ENCODE measurements at places on chromosomes 2 and 18. TPM values are rescaled to one million over a fixed set of nuclear protein-coding genes. Genes with fewer than 3 reads are reported as not detected.
A peak's percentile ranks its signal among the peaks of the same experiment; 100 is the strongest.

DNA sequence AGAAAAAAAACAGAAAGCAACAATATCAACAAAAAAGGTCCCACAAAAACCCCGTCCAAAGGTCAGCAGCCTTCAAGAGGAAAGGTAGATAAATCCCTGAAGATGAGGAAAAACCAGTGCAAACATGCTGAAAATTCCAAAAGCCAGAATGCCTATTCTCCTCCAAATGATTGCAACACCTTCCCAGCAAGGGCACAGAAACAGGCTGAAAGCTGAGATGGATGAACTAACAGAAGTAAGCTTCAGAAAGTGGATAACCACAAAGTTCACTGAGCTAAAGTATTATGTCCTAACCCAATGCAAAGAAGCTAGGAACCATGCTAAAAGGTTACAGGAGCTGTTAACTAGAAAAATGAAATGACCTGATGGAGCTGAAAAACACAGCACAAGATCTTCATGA is 226.4 kb upstream of the DSEL start:
- no peak for DNase-seq

TTC31 gene
- total RNA-seq, result 32.4 TPM

DNA sequence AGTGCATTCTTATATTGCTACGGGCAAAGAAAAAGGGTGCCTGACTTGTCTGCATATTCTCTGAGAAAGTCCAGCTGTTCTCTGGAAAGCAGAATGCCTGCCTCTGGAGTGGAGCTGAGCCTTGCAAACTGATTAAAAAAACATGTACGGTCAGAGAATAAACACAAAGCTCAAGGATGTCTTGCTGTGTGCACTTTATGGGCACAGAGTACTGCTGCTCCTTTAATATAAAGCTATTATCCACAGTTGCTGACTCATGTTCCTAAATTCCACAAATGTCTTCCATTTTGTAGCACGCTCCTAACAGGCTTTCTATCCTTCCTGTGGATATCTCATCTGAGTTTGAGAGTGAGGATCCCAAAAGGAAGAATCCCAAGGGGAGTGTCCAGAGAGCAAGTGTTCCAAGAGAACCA is 229.0 kb downstream of the MREG start:
- DNase-seq, result no peak

DNA sequence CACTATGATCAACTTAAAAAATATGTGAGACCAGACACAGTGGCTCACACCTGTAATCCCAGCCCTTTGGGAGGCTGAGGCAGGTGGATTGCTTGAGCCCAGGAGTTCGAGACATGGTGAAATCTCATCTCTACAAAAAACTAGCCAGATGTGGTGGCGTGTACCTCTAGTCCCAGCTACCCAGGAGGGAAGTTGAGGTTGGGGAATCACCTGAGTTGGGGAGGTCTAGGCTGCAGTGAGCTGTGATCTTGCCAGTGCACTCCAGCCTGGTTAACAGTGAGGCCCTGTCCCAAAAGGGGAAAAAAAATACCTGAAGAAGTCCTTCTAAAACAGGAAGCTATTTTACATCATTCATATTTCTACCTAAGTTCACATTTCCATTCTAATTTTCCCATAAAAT is 144.0 kb downstream of the EML6 start:
- DNase-seq, result no peak

- no peak for DNase-seq
Measured at GRCh38 chr18:4078246-4078645, 376.9 kb downstream of the DLGAP1 start.

DNA sequence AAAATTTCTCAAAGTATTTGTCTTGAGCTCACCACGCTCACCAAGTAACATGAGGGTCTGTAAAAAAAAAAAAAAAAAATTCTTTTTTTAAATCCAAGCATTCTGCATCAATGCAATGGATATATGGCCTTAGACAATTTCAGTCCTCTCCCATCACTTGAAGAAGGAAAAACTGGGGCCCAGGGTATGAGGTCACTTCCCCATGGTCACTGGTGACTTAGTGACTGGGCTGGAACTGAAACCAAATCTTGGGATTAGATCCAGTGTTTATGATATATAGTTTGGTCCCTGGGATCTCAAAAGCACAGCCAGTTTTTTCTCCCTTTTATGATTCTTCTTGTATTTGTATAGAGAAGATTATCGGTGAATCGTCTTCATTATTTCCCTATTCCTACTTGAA is 477.9 kb upstream of the TNP1 start:
- no peak for DNase-seq

EFR3B gene
- total RNA-seq, result 5.8 TPM

GRCh38 chr2:120396013-120396860 is 50.3 kb downstream of the INHBB start:
- no peak for DNase-seq

REG1A gene
- total RNA-seq, result not detected

DNA sequence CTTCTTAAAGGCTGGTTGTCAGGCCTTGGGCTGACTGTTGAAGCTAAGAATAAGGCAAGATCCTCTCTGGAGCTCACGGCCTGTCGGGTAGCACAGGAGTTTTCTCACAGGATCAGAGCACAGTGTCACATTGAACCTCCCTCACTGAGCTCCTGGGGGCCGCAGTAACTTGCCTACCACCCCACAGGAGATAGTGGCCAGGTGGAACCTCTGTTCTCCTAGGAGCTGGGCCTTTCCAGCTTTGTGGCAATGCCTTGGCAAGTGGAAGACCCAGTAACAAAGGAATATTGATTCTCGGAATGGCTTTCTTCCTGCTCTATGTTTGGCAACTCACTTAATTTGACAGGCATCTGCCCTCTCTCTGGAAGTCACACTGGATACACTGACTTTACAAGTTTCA is 1.2 kb upstream of the ALK start:
- no peak for DNase-seq

FOXI3 gene
- 2.6 TPM for total RNA-seq

ANKRD62 gene
- total RNA-seq, result not detected

DNA sequence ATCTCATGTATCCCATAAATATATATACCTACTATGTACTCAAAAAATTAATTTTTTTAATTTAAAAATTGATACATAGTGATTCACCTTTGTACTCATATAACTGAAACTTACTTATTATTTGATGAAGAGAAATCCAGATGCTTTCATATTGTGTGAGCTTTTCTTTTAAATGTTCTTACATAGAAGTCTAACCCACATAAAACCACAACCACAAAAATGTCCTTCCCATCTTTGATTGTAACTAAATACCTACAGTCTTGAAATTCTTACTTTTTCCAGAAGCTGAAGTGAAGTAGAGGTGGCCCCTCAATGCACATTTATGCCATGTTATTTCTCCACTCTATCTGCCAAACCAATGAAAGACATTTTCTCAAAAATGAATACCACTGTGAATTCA is 117.9 kb upstream of the COL5A2 start:
- no peak for DNase-seq

DNA sequence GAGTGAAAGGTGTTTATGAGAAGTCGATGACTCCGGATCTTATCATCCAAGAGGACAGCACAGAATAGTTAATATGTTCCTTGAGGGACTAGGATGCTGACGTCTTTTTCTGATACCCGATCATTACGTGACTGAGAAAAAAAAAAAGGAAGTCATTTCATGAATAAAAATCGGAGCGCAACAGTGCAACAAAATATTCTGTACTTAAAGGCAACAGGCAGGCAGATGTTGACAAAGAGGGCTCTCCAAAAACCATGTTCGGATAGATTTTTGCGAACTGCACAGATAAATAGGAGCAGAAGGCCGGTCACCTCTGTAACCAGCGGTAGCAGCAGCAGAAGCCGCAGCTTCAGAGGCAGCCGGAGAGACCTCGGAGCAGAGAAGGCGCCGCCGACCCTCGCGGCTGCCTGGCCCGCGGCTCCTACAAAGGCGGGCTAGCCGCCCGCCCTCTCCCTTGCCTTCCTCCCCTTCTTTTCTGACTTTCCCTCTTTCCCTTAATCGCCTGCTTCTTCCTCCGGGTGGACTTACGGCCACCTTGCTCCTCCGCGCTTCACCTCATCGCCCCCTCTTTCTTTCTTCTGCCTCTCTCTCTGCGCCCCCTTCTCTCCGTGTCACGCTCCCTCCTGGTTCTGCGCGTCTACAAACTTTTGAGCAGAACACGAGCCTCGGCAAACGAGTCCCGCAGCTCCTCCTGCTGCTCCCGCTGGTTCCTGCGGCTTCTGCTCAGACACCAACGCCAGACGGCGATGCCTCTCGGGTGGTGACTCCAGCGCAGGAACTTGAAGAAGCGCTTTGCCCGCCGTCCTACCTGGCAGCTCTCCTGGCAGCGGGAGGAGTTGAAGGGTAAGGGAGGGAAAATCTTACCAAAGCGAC is at the start of gene ADCYAP1:
ADCYAP1 (plus strand) TSS at position 654 of the 873 bp plus-strand sequence. CDS start 516 bp downstream, outside the sequence.
- DNase-seq, result peak; percentile 85

ASB18 gene
- total RNA-seq, result not detected

GRCh38 chr18:3427944-3428343 is 22.0 kb upstream of the TGIF1 start:
- no peak for DNase-seq

PIEZO2 gene
- total RNA-seq, result 12.1 TPM

- no peak for DNase-seq
Measured at GRCh38 chr2:18546567-18546966, 13.9 kb downstream of the RDH14 start.

EFHD1 gene
- total RNA-seq, result 10.8 TPM

ZNF532 gene
- 141 TPM for total RNA-seq

DNA sequence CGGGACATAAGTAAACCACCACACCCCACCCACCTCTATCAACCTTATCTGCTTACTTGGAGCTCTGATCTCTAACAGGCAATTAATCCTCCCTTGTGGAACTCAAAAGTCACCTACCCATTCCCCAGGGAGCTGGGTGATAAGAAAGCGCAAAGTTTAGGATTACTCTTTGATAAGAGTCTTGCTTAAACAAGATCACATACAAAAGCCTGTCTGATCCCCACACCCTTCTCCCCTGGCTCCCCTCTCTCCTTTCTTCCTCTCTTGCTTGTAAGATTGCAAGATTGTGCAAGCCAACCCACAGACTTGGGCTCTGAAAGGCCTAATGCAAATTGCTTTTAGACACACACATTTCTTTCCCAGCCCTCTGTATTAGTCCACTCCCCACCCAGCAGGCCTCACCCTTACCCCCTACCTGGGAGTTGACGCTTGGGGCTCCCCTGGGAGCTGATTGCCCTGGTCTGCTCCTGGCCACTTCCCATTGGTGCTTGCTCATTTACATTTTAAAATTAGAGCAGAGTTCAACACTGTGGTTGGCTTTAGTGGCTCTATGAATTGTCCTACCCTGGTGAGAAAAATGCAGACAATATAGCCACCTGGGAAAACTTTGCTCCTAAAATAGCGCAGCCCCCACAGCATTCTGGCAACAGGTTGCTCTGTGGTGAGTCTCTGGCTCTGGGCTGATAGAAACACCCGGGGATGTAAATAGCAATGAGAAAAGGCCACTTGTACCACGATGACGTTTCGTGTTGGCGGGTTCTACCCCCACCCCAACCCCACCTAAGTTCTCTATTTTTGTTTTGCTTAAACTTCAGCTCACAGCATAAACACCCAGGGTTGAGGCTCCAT is 92.8 kb upstream of the MSH2 start:
- peak; percentile 75 for DNase-seq

DNA sequence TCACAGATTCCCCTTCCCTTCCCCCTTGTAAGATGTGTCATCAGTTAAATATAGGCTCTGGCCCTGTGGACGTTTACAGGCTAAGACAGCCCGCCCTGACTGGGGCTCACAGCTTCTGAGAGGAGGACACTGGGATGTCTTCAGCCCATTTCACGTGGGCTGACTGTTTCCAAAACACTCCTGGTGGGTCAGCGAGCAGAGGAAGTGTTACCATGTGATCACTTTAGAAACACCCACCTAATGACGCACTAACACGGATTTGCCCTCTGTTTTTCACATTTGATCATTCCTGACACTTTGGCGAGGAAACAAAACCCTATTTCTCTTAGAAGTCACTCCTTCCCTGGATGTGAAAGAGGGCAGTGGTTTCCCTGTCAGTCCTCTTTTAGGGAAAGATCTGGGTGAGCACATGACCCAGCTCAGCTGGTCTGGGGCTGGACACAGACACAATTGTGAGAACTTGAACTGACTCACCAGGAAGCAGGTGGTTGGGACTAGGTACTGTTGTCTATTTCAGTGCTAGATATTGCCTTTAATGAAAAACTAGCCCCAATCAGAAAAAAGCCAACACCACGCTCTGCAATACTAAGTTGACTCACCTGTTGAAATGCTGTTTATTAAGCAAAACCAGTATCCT is 38.8 kb downstream of the BMP10 start:
- DNase-seq, result no peak

DNA sequence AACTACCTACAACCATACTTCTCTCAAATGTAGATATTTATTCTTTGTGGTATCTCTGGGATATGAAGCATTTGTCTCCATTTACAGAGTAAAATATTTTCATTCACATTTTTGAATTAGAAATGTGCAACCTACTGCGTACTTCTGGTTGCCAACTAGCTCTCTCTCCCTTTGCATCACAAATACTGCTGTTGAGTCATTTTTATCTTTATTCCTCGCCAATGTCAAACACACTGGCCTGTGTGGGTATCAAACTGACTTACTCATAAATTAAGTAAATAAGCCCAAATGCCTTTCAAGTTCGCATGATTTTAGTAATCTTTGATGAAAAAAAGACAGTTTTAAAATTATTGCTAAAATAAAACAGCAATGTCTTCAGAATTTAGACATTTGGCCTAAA is 67.3 kb downstream of the STAT4 start:
- no peak for DNase-seq

GRCh38 chr2:215826838-215827441 is 186.4 kb downstream of the MREG start:
- no peak for DNase-seq

CFAP65 gene
- total RNA-seq, result 1.3 TPM

DNA sequence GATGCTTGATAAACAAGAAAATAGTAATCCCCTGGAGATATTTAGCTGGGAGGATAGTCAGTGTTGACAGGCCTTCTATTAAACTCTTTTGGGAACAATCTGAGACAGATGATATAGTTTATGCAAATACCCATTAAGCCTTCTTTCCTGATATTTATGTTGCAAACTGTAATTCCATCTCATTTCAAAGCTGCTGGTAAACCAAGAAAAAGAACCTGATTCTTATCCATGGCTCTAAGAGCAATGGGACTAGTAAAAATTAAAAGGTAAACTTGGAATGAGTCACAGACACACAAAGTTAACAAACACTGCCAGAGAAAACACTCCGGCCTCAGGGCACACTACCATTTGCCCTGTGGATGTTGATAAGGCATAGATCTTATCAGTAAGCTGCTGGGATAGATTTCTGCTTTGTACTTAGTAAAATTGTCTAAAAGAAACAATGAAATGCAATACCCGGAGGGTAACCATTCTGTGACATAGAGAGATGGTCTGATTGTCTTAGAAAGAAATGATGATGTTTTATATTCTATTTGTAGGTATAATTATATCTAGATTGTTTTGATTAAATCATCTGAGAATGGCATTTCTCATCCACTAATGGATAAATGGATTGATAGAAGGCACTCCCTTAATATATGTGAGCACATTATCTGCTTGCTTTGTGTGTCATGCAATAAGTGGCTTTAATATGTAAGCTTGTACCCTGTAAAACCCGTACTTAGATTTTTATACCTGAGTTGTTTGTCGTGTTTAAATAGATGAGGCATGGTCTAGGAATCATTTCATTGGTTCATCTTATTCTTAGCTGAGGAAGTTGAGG is 13.2 kb downstream of the GALR1 start:
- DNase-seq, result no peak

GRCh38 chr18:71729611-71730010 is 814.5 kb downstream of the CBLN2 start:
- no peak for DNase-seq

CPLX4 gene
- not detected for total RNA-seq
